Activated CD8-positive, alpha-beta memory T cell treated with anti-CD3 and anti-CD28 coated beads for 1 hour (primary cell): ENCODE measurements at places on chromosomes 2 and 18.

GRCh38 chr2:228507231-228507824 lies 325.8 kb upstream of the SPHKAP start:
- no peak for DNase-seq

DNA sequence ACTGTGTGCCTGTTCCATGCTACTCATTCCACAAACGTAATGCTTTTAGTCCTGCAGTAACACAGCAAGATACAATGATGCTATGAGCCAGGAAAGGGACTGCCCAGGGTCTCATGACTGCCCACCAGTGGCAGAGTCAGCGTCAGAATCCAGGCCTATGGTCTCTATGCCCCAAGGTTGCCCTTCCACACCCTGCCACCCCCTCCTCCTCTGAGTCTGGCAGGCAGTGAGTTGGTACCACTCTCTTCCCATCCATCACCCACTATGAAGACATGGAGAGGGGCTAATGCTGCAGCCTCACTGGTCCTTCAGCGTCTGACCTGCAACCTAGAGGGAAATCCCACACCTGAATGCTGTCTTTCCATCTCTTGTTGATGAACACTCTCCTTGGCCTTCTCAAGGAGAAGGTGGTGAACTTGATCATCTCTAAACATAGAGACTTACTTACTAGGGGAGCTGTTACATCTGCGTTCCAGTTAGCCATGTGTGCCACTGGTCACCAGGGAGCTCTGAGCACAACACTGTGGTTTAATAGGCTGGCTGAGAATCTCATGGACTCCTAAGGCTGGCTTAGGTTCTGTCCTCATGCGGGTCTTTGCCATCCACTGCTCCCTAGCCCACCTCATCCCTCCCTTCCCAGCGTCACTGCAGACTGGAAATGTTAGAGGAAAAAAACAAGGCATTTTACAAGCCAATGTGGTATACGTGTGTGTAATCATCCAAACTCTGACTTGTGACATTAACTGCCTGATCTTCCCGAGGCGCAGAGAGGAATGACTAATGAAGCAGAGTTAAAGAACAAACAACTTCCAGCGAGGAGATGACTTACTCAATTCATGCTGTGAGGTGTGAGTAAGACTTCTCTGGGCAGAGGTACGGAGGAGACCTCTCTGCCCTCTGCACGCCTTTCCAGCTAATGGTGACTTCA lies 28.8 kb downstream of the STEAP3 start:
- no peak for DNase-seq

- DNase-seq, result no peak
Measured at GRCh38 chr2:230885463-230886130, 20.9 kb downstream of the ITM2C start.

- no peak for DNase-seq
Measured at GRCh38 chr2:176483901-176484568, 214.8 kb downstream of the MTX2 start.

DNA sequence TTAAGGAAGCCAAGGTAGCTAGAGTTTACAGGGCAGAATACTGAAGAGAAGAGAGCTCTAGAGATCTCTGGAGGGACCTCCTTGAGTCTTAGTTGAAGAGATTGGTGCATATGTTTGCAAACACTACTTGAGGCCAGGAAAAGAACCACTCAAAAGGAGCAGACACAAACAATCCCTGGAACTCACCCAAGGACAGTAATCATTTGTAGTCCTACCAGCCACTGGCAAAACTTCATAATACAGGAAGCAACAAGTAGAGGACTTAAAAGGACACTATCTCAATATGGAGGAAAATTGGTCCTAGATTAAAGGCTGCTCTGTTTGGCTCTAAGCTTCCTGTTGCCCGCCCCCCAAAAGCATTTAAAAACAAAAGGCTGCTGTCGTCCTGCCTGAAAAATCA lies 46.9 kb upstream of the UBXN4 start:
- no peak for DNase-seq

- DNase-seq, result no peak
Measured at GRCh38 chr2:156124458-156124857, 208.1 kb downstream of the NR4A2 start.

DNA sequence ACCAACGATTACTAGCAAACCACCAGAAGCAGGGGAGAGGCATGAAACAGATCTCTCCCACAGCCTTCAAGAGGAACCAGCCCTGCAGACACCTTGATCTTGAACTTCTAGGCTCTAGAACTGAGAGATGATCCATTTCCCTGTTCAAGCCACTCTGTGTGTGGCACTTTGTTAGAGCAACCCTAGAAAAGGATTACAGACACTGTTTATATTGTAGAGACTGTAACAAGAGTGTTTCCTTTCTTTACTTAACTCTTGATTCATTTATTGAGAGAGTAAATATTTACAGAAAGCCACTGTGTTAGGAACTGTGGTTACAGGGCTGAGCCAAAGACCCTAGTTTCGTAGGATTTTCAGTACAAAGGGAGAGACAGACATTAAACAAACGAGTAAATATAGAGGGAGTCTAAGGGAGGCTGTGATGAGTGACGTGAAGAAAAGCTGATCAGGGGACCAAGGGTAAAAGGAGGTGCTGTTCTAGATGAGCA lies 10.9 kb downstream of the CCDC68 start:
- DNase-seq, result no peak

DNA sequence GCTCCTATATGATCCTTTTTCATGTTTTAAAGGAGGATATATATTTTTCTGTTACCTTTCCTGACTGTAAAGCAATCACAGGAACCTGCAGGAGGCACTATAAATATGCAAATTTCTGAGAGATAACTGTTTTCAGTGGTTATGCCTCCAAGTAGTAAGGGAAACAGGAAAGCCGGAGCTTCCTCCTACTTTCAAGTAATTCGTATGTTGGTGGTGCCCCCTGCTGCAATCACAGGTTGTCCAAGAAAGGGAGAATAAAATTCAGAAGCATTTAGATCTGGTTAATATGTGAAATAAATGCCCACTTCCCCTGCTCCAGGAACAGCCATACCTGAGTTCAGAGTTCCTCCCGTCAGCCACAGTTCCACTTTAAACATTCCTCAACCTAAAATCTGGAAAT lies 12.0 kb upstream of the BCL11A start:
- no peak for DNase-seq

GRCh38 chr18:41767960-41768359 lies 187.1 kb upstream of the PIK3C3 start:
- no peak for DNase-seq

DNA sequence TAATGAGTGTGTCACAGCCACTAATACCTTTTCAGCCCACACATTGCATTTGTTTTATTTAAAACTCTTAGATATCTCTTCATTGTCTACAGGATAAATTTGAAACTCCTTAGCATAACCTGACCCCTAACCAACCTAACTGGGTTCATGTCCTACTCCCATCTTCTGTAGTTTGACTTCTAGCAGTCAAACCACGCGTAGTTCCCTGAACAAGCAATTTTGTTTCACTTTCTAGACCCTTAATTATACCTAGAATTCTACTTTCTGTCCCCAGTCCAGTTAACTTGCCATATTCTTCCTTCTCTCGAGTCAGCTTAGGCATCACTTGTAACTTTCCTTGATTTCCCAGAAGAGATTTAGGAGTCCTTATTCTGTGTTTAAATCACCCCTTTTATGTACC lies 55.1 kb downstream of the RBBP8 start:
- no peak for DNase-seq

DNA sequence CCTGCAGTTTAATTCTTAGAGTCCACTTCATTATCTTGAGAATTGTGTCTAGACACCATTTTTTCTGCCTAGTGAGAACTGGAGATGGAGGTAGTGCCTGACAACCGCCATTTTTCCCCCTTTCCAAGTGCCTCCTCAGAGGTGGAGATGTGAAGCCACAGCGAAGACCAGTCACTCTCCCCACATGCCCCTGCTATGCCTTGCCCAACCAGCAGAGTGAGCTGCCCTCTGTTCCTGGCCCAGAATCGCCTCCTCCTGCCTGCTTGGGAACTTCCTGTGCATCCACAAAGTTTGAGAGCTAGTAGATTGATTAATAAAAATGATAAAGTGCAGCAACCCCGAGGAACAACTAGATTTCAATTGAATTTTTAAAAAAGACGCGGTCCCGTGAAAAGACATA lies 123.3 kb downstream of the CLIP4 start:
- no peak for DNase-seq

DNA sequence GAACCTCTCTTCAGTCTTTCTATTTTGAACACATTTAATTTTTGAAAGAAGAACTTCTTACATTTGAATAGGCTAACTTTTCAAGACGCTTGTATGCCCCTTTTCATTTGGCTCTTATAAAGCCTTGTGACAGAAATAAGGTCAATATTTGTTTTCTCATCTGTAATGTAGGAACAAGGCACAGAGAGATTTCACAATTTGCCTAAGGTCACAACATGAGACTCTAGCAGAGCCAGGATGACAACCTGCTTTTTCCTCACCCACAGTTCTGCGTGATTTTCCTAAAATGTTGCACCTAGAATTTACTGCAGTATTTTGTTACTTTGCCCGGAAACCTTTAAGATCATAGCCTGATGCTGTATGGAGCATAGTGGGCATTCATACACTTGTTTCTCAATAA lies 67.4 kb downstream of the TXNL1 start:
- DNase-seq, result no peak

GRCh38 chr2:221549143-221549542 lies 23.0 kb downstream of the EPHA4 start:
- DNase-seq, result no peak

DNA sequence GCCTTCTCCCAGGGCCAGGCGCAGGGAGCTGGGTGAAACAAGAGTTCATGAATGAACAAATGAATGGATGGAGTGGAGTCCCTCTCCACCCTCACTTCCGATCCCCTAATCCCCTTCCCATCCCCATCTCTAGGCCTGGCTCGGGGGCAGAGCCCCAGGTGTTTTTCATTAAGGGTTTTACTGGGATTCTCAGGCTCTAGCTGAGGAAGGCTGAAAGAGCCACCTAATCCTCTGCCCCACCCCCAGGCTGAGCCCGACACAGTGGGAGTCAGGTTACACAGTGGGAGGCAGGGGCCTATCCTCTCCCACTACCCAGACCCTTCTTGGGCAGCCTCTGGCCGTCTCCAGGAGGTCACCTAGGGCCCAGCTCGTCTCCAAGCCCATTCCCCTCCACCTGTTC lies 36.1 kb downstream of the SDC1 start:
- no peak for DNase-seq

DNA sequence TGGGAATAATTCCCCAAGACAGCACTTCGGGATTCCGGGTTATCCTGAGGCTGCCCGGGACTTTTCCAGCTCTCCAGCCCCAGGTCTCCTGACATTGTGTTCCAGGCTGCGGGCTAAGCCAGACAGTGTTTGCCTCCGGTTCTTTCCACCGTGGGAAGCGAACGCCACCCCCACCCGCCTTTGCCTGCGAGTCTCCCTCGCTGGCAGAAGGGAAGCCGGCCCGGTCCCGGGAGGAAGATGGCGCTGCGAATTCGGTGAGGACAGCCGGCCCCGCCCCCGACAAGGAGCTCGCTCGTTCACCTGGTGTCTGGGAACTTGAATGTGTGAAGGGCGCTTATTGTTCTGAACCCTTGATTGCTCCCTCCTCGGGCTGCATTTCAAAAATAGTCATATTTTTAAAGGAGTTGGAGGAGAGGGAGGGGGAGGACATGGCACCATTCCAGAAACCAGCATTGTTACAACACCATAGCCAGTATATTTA lies 2.9 kb downstream of the LRATD1 start:
- DNase-seq, result no peak

DNA sequence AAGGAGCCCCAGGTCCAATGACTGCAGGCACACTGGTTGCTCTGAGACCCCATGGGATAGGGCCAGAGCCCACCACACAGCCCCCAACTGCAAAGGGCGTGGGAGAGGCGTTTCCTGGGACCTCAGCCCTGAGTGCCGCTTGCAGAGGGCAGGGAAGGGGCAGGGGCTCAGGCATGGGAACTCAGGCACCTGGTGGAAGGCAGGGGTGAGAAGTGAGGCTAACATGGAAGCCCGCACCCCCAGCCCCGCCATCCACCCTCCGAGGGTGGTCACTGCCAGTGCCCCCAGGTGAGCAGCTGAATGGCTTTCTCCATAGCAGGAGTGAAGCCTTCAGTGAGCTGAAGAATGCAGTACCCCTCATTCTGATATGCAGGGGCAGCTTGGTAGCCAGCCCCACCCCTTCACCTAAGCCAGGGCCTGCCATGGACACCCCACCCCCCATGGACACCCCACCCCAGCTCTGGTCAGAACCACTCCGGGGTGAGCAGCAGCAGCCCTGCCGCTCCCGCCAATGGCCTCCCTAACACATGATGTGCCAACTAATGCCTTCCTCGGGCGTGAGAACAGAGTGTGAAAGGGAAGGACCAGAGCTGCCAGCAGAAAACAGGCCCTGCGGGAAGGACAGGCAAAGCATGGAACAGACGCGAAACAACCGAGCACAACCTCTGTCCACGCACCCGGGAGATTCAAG lies 6.6 kb downstream of the KIF1A start:
- DNase-seq, result no peak

- DNase-seq, result no peak
Measured at GRCh38 chr2:12099374-12099773, 352.9 kb downstream of the LPIN1 start.

- no peak for DNase-seq
Measured at GRCh38 chr2:241885946-241886643, 16.6 kb downstream of the RTP5 start.

GRCh38 chr2:238141541-238142318 lies 3.3 kb downstream of the KLHL30 start:
- no peak for DNase-seq

GRCh38 chr2:157182834-157183396 lies 74.6 kb upstream of the GALNT5 start:
- DNase-seq, result no peak

GRCh38 chr18:76824754-76825153 lies 2.4 kb downstream of the ZNF236 start:
- no peak for DNase-seq

GRCh38 chr2:26716769-26717168 lies 24.2 kb downstream of the KCNK3 start:
- DNase-seq, result no peak

DNA sequence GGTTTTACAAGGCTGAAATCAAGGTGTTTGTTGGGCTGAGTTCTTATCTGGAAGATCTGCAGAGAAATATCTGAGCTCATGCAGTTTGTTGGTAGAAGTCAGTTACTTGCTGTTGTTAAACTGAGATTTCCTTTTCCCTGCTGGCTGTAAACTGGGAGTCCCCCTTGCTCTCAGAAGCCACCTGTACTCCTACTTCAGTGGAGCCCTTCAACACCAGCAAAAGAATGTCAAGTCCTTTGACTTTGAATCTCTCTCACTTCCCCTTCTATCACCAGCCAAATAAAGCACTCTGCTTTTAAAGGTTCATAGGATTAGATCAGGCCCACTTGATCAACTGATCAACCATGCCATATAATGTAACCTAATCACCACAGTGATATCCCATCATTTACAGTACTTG lies 252.2 kb upstream of the CDH7 start:
- no peak for DNase-seq

- no peak for DNase-seq
Measured at GRCh38 chr2:36027616-36028015, 328.0 kb upstream of the CRIM1 start.

- DNase-seq, result no peak
Measured at GRCh38 chr2:74739733-74740241, 85.7 kb downstream of the SEMA4F start.

GRCh38 chr2:65309699-65310098 lies 82.1 kb downstream of the ACTR2 start:
- no peak for DNase-seq
